NCI-H82 (cell line): ENCODE measurements at places on chromosomes 13 and 19.

DNA sequence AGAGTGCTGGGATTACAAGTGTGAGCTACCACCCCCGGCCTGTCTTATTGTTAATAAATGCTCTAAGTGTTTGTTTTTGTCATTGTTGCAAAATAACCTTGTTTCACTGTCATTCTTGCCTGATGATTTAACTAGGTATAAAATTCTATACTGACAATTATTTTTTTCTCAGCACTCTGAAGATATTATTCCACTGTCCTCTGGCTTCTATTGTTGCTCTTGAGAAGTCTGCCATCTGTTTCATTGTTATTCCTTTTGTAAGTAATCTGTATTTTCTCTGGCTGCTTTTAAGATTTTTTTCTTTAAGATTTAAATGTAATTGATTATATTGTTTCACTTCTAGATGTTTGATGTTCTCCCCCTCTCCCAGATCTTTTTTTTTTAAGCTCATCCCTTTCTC lies 17.6 kb downstream of the ZNF420 start:
- DNase-seq, result no peak

DNA sequence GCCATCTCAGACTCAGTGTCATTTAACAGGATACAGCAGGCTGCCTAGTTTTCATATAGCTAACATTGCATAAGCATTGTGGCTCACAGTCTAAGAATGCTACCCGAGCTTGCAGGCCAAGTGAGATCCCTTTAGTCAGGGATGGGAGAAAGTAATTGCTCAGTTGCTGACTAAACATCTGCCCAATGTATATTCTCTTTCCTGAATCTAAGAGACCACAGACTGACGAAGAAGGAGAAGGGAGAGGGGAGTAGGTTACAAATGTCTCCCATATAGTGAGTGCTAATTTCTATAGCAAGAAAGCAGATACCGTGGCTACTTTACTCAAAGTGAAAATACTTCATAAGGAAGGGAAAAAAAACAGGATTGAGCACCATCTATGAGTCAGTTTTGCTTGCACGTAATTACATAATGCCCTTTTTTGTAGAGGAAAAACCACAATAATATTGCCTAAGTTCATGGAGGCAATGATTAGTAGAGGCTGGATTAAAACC lies 453.9 kb downstream of the COG6 start:
- DNase-seq, result no peak

DNA sequence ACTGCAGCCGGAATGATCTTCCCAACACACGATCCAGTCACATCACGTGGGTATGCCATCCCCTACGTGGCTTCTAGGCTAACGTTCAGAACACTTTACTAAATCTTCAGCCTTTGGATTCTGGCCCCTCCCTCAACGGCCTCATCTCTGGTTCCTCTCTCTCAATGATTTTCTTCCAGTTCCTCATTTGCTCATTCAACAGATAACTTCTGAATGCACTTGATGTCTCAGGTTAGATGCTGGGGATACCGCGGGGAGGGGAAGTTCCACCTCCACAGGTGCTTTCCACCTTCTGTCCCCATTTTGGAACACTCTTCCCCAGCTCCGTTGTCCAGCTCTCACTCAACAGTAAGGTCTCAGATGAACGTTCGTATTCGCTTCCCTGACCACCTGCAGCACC lies 66.1 kb downstream of the ATP7B start:
- DNase-seq, result no peak

DNA sequence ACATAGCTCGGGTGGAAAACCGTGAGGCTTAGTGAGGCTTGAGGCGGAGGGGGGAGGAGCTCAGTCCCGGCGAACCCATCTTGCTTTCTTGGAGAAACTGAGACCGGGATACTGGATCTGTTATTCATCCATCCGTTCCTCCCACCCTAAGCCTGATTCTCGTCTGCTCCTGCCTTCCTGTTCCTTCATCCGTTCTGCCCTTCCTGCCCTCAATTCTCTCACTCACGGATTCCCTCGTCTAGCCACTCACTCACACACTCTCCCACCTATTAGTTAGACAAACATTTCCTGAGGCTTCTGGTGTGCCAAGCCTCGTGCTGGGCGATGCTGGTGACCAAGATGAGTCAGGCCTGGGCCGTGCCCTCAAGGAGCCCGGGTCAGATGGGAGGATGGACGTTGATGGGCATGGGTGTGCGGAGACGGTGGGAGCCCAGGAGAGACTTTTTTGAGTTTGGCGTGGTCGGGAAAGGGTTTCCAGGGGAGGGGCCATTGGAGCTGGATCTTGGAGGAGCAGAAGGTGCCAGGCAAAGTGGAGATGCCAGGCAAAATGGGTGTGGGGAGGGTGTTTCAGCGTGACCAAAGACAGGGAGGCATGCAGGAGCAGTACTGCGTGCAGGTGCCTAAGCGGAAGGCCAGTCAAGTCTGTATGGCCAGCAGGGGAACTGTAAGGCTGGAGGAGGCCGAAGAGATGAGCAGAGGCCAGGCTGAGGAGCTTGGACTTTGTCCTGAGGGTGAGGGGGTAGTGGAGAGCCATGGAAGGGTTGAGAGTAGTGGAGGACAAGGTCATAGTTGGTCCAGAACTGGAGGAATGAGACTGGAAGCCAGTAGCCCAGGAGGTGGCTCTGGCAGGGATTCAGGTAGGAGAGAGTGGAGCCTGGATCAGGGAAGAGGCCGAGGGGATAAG lies 7.4 kb upstream of the CNFN start:
- DNase-seq, result no peak

DNA sequence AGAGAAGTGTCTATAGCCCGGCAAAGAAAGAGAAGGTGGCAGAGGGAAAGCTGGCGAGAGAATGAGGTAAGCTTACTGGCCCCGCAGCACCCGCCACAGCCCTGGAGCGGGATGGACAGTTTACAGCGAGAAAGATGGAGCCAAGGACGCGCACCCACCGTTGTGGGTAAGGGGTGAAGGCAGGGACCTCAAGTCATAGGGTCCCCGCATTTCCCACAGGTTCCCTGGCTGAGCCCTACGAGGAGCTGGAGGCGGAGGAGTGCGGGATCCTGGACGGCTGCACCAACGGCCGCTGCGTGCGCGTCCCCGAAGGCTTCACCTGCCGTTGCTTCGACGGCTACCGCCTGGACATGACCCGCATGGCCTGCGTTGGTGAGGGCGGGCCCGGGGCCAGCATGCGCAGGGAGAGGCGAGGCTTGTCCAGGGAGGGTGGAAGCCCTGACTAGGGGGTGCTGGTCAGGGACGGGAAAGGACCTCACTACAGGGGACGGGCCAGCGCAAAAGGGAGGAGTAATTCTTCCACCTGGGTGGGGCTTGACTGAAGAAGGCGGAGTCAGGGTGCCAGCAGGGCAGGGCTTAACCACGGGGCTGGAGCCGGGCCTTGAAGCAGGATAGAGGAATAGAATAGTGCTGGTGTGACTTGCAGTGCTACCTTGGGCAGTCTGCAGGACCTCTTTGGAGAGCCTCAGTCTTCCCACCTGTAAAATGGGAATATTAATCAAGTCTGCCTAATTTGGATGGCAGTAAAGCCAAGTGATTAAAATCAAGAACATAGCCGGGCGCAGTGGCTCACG lies 26.5 kb downstream of the LTBP4 start:
- DNase-seq, result no peak

DNA sequence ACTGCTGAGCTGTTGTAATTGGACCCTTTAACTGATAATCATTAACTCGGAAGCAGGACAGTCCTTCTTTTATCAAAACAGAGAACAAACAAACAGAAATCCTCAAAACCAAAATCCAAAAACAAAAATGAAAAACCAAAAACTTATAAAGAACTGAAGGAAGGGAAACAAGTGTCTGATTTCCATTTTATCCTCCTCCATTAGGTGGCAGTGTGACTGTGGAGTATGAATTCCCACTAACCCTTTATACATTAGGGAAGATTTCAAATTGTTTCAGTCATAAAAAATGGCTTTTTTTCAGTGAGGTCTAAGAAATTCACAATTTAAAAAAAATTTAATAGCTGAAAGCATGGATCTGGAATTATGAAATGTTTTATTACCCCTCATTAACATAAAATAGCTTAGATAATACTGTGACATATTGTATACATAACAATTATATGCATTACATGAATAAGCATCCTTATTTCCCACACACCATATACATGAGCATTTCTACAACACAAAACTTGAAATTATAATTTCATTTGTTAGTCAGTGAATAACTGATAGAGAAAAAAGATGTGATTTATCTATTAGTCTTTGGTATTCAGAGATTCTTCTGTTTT lies 1074.3 kb upstream of the PCDH9 start:
- peak; percentile 68 for DNase-seq

- peak; percentile 35 for DNase-seq
Measured at GRCh38 chr13:99158846-99159245, 41.8 kb upstream of the UBAC2 start.

- no peak for DNase-seq
Measured at GRCh38 chr13:85197431-85197830, 601.8 kb downstream of the SLITRK6 start.

- DNase-seq, result no peak
Measured at GRCh38 chr19:54938906-54939305, 8.4 kb downstream of the NLRP7 start.

DNA sequence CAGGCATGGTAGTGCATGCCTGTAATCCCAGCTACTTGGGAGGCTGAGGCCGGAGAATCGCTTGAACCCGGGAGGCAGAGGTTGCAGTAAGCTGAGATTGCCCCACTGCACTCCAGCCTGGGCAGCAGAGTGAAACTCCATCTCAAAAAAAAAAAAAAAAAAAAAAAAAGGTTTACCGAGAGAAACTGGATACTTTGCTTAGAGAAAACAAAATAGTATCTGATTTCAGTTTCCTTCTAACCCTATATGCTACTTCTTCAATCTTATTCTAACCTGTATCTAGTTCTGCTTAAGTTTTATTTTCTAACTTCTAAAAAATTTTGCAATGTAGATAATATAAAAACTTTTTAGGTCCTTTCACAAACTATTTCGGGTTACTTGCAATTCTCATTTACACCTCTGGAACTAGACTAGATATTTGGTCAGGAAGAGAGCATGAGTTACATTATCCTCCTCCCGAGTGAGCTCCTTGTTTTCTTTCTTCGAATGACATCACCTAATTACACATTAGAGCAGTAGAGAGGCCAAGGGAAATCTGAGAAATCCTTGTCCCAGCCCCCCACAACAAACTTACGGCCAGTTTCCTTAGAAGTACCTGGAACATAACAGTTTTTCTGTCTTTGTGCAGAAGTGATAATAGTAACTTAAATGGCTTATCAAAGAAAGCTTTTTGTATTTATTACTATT lies 128.9 kb downstream of the B3GLCT start:
- no peak for DNase-seq

DNA sequence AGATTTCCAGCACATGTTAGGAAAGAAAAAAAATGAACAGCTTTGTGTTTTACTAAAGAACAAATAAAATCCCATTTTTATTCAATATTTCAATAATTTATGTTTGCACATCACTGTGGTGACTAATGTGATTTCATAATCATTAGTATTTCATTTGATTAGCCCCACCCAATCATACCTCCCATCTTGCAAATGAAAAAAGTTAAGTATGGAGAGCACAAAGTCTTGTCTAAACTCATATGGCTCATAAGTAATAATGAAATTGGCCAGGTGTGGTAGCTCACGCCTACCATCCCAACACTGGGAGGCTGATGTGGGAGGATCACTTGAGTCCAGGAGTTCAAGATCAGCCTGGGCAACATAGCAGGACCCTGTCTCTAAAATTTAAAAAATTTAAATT lies 3.8 kb downstream of the ZNF490 start:
- DNase-seq, result no peak

GRCh38 chr19:52369559-52370340 lies at the start of gene ZNF880:
ZNF880 (plus strand) TSS chr19:52369923; CDS start chr19:52369966, 43 bp downstream.
- peak; percentile 96 for DNase-seq

DNA sequence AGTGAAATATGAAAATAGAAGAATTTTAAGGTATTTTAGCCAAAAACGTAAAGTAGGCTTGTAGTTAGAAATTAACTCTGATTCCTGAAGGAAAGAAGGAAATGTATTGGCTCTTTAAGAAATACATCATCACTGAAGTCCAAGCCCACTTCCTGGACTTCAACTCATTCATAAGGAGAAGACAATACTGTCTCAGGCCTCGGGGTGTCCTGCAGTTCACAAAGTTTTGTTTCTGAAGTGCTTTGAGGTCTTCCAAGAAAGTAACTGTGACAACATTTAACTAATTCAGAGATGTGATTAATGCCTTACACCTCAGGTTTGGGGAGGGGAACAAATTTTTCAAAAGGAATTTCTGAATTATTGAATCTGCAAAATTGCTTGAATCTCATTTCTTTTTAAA lies 65.8 kb upstream of the STARD13 start:
- peak; percentile 20 for DNase-seq

GRCh38 chr13:41401366-41401765 lies 56.0 kb upstream of the RGCC start:
- peak; percentile 68 for DNase-seq

GRCh38 chr13:42997381-42997780 lies 5.3 kb upstream of the EPSTI1 start:
- DNase-seq, result no peak

DNA sequence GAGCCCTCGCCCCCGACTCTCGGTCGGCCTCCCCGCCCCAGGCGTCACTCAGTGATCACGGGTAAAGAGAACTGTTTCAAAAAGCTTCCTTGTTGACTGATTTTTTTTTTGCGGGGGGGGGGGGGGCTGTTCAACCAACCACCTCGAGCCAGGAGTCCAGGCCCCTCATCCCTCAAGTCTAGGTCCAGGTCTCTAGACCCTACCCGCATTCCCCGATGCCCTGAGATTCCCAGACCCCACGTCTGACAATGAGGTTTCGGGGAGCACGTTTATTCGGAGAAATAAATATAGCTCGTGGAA lies 4.3 kb downstream of the HRC start:
- DNase-seq, result no peak

DNA sequence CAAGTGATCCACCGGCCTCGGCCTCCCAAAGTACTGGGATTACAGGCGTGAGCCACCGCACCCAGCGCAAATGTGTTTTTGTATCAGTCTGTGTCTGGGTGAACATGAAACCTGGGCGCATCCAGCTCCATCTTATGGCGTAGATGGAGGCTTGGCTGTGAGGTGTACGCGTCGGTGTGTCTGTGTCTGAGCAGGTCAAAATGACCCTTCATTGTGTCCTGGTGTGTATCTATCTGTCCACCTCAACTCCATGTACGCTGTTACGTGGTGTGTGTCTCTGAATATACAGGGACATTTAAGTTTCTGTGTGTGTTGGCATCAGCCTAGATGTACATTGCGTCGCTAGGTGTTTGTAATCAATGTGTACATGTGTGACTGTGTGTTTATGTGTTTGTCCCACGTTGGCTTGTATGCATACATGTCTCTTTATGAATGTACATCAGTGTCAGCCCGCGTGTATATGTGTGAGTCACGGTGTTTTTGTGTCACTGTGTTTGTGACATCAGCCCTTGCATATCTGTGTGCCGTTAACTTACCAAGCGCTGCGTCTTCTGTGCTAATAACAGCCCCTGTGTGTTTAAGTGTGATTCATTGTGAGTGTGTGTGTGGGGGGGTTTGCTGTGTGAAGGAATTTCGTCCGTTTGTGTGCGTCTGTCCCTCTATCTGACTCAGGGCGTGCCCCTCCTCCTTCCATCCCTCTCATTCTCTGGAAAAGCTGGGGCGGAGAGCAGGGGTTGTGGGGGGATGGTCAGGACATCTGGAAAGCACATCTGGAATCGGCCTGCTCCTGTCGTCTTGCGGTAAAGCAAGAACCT lies 6.4 kb downstream of the AXL start:
- no peak for DNase-seq
